Fibroblast of skin of right quadriceps (primary cell): ENCODE measurements at places on chromosomes 1 and 21.

DNA sequence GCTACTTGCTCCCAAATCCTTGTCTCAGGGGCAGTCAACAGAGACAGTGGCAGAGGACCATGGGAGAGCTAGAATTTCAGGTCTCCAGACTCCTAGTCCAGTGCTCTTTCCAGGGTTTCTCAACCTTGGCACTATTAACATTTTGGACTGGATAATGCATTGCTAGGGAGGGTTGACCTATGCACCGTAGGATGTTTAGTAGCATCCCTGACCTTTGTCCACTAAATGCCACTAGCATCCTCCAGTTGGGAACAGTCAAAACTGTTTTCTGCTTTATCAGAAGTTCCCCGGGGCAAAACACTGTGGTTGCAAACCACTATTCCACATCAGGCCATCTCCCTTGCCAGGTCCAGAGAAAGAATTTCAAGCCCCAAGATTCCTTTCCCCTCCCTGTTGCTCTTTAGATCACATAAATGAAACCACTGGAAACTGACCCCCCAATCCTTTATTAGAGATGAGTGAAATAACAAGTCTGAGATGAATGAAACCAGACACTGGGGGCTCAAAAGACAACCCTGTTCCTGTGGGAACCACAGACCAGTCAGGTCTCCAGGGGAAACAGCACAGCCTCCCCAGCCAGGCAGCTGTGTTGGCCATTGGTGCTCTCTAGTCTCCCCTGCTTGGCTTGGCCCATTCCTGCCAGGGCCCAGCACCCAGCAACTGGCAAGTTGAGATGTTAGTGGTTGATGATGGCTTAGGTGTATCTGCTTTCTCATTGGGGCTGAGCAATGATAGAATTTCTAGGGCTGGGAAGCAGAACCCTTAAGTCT is 3.8 kb upstream of the TCEA3 start:
- no peak for DNase-seq

- peak; percentile 57 for DNase-seq
Observed at GRCh38 chr1:60615666-60616065, 466.7 kb upstream of the NFIA start.

- DNase-seq = peak; percentile 39
Observed at GRCh38 chr21:44892536-44893277, 19.2 kb upstream of the PTTG1IP start.

- no peak for DNase-seq
Observed at GRCh38 chr1:7940034-7940433, 605 bp downstream of the TNFRSF9 start.

DNA sequence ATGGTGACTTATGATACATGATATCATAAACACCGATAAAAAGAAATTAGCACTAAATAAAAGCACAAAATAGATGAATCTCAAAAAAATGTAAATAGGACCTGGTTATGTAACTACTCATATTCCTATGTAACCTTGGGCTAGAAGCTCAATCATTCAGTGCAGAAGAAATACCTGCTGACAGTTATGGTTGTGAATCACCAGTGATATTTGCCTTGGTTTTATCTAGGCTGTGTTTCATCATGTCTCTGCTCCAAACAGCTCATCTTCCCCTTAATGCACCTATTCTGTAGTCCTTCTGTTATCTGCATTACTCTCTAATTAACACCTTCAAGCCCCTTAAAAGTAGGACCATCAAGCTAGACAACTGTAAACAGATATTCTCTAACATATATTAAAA is 16.3 kb upstream of the PIGC start:
- no peak for DNase-seq

DNA sequence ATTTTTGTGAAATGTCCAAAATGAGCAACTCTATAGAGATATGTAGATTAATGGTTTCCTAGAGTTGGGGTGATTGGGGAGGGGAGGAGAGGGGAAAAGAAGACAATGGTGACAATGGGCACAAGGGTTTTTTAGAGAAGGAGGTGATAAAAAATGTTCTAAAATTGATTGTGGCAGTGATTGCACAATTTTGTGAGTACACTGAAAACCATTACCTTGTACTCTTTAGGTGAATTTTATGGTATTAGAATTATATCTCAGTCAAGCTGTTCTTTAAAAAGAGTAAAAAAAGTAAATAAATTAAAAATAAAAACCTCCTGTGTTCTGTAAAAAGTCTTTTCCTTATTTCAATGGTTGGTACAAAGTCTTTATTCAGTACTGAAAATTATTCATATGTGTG is 330.2 kb downstream of the PTBP2 start:
- no peak for DNase-seq

GRCh38 chr1:237583270-237583669 is 307.5 kb downstream of the ZP4 start:
- DNase-seq = no peak

- no peak for DNase-seq
Observed at GRCh38 chr1:60672449-60672848, 409.9 kb upstream of the NFIA start.

DNA sequence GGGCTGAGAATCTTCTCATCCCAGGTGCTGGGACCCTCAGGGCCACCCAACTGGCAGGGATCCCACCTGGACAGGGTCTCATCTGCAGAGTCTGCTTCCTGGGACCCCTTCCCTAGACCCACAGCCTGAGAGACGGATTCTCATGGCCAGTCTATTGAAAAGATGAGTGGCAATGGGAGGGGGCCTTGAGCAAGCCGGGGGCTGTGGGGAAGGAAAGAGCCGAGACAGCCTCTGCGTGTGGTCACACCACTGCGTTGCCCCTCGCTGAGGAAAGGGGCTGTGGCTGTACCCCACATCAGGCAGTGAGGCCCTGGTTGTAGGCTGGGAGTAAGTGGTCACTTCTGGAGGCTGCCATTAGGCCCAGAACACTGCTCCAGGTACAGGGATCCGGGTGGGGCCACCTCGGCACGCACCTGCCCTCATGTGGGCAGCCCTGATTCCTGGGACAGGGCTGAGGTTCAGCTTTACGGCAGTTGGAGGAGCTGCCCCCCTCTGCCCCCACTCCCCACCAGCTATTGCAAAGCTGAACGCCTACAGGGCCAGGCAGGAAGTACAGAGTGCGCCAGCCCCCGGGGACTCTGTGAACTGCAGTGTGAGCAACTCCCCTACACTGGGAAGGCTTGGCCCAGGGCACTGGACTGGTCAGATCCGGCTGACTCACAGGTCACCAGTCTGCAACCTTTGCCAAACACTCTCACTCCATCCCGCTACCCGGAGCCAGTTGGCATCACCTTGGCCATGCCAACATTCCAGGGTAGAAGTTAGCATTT is 106.9 kb downstream of the RIPK4 start:
- DNase-seq = no peak

DNA sequence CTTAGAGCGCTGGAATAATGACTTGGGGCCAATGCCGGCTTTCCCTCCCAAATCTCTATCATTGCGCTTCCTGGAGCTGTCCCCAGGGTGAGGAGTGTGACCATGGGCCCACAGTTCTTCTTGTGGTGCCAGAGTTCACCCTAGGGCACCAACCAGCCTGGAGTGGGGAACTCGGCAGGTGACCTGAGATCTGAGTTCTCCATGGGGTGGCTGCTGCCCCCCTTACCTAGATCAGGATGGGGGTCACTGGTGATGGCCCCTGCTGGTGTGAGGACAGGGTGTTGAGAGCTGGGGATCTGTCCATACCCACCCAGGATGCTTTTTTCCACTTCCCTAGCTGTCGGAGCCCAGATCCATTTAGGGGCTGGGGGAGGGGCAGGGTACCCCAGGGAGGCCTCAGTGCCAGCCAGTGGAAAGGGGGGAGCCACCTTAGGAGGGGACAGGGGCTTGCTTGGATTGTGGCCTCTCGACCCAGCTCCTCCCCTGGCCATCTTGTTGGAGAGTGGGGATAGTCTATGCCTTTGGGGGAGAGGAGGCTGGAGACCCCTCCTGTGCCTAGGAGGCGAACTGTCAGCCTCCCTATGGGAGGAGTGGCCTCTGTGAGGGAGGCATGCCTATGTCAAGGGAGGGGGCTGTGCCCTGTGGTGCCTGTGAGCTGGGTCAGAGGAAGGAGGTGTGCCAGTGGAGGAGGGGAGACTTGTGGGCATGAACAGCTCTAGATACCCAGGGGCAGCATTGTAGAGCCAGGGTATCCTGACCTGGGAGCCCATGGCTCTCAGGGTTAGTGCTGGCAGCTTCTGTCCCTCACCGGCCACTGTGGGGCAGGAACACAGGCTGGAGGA is 1.7 kb downstream of the FOXO6 start:
- no peak for DNase-seq

- peak; percentile 85 for DNase-seq
Observed at GRCh38 chr1:218658899-218659298, 313.8 kb downstream of the TGFB2 start.

DNA sequence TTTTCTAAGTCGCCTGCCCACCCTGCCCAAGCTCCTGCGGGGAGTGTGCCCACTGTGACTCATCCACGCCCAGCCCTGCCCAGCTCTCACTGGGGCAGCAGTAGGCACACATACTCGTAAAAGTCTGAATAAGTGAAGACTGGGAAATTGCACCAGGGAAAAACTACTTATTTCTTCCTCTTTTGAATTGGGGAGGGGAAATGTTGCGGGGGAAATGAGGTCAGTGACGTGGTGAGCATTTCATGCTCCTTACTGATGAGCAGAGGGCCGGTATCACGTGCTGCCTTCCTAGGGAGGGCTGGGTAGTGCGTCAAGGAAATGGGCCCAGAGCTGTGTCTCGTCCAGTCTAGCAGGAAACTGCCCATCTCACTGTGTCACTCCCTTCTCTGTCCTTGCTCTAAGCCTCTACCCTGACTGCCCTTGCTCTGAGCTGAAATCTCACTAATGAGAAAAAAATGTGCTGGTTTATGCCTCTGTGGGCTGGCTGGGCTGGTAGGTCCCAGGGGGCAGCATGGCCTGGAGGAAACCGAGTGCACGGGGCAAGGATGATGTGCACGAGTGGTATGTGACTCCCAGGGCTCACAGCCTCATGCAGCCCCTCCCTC is 13.5 kb upstream of the TNFRSF1B start:
- DNase-seq = peak; percentile 74

DNA sequence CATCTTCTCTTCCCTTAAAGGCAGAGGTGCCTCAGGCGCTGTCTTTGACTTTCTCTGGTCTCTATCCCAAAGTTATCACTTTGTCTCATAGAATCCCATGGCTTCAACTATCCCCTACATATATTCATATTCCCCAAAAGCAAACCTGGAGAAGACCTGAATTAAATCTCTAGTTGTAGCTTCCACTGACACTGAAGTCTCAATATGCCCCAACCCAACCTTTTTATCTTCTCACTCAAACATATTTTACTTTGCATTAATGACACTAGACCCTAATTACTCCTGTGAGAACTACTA is 354.5 kb upstream of the DUSP10 start:
- DNase-seq = no peak

GRCh38 chr1:164607351-164607750 is 48.4 kb downstream of the PBX1 start:
- DNase-seq = no peak

DNA sequence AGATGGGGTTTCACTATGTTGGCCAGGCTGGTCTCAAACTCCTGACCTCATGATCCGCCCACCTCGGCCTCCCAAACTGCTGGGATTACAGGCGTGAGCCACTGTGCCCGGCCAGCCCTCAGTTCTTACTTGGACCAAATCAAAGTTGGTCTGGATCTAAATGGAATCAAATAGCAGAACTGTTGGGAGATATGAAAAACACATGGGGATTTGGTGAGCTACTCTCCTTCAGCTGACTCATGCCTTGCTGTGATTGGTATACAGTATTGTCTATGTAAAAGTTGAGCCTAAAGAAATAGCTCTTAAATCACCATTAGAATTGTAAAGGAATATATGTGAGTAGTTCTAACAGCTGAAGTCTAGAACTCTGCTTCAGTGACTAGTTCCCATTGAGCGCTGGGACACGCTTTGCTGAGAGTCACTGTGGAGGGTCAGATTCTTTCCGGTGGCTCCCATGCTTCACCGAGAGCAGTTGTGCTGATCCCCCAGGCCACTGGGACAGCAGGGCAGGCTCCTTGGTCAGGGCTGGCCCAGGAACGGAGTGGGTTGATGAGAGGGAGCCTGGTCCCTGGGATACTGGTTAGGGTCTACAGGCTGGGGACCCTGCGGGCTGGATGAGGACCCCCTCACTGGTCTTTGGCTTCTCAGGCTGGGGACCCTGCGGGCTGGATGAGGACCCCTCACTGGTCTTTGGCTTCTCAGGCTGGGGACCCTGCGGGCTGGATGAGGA is 14.0 kb downstream of the PKNOX1 start:
- DNase-seq = peak; percentile 77

- peak; percentile 21 for DNase-seq
Observed at GRCh38 chr1:177170756-177171535, at the start of gene BRINP2. TSS of gene BRINP2 (plus strand) at chr1:177170958. CDS start at chr1:177229877, 58,919 bp downstream.
